ENCODE measurements at places on chromosomes 5 and 9.

DNA sequence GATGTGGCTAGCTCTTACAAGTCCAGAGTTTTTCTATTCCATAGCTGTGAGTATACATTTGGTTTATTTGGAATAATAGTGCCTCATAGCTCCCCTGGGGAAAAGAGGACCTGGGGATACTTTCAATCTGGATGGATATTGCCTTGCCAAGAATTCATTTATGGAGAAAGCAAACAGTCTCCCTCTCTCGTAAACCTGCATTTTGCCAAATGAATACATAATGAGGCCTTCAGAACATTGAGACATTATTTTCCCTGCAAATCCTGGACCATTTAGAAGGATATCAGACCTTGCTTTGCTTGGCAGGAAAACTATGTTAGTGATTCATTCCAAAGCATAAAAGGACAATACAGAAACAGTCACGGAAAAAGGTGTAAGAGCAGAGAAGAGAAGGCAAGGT, 569.6 kb upstream of the BRINP1 start:
- DNase-seq: no peak

GRCh38 chr5:52620315-52620714, 167.4 kb upstream of the ITGA1 start:
- DNase-seq: no peak

GRCh38 chr5:138651767-138652117, 76.5 kb upstream of the HSPA9 start:
- no peak for DNase-seq

- DNase-seq: no peak
Measured at GRCh38 chr5:63211448-63212132, 633.0 kb downstream of the LRRC70 start.

- no peak for DNase-seq
Measured at GRCh38 chr9:115469841-115470240, 351.9 kb upstream of the TNC start.

- peak; percentile 75 for DNase-seq
Measured at GRCh38 chr5:59768152-59769040, 125.1 kb downstream of the PDE4D start.

DNA sequence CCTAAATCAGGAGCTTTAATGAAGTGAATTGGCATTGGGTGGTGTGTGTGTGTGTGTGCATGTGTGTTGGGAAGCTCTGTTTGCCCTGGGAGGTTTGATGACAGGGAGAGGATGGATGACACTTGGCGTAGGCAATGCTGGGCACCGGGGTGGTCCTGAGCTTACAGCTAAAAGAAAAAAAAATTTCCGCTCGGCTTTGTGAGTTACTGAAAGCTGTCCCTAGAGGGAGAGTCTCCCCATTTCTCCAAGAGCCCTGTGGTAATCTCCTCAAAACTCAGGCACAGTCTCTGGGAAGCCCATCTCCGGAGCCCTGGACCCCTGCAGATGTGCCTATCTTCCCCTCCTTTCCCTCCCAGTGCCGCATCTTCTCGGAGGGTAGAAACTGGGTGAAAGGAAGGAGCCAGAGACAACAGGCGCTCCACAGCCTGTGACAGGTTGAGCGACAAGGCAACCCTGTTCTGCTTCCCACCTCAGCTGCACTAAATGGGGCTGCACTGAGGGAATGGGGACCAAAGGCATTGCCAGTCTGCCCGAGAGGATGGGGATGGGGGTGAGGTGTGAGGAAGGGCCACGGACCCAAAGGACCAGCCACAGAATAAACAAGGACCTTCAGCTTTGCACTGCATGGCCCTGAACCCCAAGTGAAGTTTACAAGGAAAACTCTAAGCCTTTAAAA, 35.8 kb upstream of the TIFAB start:
- DNase-seq: no peak

GRCh38 chr5:127596501-127596900, 52.4 kb upstream of the CTXN3 start:
- peak; percentile 10 for DNase-seq
